ENCODE measurements at places on chromosomes 11 and 22.

DNA sequence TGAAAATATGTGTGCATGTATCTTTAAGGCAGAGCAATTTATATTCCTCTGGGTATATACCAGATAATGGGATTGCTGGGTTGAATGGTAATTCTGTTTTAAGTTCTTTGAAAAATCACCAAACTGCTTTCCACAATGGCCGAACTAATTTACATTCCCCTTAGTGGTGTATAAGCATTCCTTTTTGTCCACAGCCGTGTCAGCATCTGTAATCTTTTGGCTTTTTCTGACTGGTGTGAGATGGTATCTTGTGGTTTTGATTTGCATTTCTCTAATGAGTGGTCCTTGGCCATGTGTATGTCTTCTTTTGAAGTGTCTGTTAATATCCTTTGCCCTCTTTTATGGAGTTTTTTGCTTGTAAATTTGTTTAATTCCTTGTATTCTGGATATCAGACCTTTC is 24.3 kb downstream of the CCDC15 start:
- DNase-seq, result no peak

- no peak for DNase-seq
These were observed 44.0 kb downstream of the PPP6R3 start for GRCh38 chr11:68504432-68505066.

- DNase-seq, result no peak
These were observed 65.3 kb downstream of the ST3GAL4 start for GRCh38 chr11:126420698-126421256.

DNA sequence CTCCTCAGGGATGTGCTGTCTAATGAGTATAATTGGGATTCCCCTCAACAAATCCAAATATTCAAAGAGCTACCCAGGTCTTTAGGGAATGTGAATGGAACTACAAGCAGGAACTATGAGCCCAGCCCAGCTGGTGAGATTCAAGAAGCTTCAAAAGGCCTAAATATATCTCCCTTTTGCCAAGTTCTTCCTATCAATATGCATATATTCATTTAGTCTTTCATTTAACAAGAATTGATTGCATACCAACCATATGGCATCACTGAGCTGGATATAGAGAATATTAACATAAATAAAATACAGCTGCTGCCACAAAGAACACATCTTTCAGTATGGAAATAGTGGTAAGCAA is 58.9 kb upstream of the PRSS23 start:
- no peak for DNase-seq

DNA sequence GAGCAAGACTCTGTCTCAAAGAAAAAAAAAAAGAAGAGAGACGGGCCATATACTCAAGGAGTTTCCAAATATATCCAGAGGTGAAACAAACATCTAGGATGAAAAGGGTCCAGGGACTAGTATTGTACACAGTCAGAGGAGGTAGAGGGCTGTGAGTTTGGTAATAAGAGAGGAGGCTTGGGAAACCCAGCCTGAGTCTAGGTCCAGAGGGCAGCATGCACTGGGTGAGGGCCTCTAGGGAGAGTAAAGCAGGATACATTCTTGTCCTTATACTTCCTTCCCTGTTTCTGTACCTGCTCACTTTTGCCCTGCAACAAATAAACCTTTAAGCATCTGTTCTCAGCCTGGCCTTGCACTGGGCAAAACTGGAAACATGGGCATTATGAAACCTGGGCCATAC is 31.5 kb downstream of the STIM1 start:
- DNase-seq, result no peak

GRCh38 chr22:46731246-46732040 is 6.6 kb downstream of the CERK start:
- no peak for DNase-seq

DNA sequence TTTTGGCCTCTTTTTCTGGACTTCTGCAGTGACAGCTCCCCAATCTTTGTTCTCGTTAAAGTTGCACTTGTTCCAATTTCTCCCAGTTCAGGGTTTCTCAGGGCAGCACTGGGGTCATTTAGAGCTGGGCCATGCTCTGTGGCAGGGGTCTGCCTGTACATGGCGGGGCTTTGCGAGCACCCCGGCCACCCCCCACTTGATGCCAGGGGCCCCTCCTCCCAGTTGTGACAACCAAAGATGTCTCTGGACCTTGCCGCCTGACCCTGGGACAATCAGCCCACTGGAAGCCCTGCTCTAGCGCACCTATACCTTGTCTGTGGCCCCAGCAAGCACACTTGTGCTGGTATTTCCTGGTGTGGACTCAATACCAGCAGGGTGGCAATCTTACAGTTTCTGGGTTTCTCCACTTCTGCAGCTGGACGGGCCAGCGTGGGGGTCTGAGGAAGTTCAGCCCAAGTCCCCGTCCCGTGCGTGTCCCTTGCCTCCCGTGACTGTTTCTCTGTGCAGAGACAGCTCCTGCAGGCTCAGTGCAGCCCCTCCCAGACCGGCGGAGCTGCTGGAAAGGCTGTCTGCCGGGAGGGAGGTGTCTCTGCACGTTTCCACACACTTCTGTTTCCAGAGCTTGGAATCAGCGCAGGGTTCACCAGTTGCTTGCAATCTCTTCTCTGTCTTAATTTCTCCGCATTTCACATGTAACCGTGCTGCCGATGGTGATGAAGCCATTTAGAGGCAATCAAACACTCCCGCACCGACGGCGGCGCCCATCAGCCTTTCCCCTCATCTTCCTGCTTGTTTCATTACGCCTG is 1328.9 kb downstream of the BRD1 start:
- DNase-seq, result no peak

- no peak for DNase-seq
These were observed 1233.0 kb downstream of the JRKL start for GRCh38 chr11:97622795-97623194.

- no peak for DNase-seq
These were observed 119.5 kb downstream of the ENTHD1 start for GRCh38 chr22:39773976-39774539.

- no peak for DNase-seq
These were observed 9.4 kb downstream of the CBX6 start for GRCh38 chr22:38862375-38863329.

DNA sequence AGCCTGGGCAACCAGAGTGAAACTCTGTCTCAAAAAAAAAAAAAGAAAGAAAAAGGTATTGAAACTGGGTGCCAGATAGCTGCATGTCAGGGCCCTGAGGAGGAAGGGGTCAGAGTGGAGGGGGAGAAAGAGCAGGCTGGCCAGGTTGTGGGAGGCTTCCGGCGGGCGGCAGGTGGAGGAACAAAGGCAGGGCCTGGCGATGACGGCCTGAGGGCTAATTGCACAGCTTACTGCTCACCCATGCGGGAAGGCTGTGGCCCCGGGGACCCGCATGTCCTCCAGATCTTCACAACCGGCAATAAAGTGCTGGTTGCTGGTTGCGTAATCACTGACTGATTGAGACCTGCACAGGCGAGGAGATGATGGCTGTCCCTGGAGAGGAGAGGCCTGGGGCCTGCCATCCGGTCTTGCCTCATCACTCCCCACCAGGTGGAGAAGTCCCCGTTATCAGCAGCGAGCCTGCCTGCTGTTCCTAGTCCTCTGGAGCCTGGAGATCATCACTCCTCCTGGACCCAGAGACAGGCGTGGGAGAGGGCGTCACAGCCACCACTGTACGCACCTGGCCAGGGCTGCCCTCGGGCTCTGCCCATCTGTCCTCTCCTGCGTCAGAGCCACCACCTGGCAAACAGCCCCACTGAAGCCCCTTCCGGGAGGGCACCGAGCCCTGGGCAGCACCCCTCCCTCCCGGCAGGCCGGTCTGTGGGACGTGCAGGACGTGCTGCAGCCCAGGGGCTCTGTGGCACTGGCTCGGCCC is 18.7 kb downstream of the H19 start:
- DNase-seq, result no peak

GRCh38 chr11:114762408-114762807 is 84.1 kb downstream of the NXPE2 start:
- no peak for DNase-seq

DNA sequence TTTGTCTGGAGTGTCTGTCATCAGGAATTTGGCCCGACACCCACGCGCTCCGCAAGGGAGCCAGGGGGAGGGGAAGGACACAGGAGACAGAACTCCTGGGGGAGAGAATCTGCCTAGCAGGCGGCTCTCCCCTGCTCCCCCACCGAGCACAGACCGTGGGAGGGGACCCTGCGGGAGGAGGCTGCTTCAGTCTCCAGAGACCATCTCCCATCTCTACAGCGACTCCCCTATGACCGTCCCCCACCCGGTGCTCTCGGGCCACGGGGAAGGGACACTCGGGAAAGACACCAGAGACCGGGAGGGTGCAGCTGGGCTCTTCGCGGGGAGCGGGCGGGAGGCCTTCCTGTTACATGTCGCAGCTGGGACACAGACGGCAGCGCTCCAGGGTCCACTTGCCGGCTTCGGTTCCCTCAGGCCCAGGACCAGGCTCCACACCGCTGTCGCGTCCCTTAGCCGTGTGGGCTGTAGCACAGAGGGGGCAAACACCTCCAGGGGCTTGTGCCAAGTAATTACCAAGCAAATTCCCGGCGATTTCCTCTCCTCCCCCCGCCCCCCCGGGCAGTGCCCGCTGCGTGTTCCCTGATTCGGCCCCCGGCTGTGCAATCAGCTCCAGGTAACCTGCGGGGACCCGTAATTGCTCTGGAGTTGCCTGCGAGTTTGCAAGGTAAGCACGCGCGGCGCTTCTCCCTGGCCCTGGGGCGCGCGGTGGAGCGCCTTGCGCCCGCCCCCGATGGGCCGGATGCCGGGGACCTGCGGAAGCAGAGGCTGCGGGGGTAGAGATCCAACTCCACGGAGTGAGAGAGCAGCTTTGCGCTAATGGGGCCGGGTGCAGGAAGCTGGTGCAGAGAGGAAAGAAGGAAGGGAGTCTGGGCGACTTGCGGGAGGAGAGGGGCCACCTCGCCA is 155.1 kb upstream of the CADM1 start:
- no peak for DNase-seq

DNA sequence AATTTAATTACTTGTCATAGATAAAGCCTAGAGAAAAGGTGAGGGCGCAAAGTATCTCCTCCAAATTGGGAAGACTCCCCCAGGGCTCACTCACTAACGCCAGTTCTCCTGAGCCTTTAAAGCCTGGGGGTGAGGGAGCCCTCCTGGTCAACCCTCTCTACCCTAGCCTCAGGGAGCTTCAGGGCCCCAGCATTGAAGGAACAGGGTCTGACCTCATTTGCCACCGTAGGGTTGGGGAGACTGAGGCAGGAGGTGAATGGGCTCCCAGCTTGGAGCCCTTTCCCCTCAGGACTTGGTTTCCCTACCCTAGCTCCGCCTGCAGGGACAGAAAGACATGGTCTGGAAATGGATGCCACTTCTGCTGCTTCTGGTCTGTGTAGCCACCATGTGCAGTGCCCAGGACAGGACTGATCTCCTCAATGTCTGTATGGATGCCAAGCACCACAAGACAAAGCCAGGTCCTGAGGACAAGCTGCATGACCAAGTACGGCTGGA is 1.7 kb downstream of the FOLR2 start:
- DNase-seq, result no peak

- no peak for DNase-seq
These were observed 2267.9 kb upstream of the RAG2 start for GRCh38 chr11:38865922-38866321.

DNA sequence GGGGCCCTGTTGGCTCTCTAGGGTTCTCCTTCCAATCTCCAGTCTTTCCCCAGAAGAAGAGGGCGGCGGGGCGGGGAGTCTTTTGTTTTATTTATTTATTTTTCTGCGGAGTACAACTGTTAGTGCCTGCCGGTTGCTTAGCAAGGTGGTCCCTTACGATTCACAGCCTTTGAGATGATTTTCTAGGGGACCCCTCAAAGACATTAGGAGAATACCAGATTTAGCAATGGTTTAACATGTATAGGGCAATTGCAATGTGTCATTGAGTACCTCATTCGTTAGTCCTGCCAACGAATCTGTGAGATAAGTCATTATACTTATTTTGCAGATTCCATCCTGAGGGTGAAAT is 307 bp upstream of the MRPL16 start:
- no peak for DNase-seq

GRCh38 chr22:29208879-29209623 is 3.4 kb downstream of the EMID1 start:
- DNase-seq, result no peak

All from T1000 (cell line).